ENCODE measurements at places on chromosomes 5 and 9. TPM values are rescaled to one million over a fixed set of nuclear protein-coding genes. Genes with fewer than 3 reads are reported as not detected.

- DNase-seq: peak; percentile 37
Observed at GRCh38 chr5:8831854-8832253, 714.0 kb downstream of the SEMA5A start.

DNA sequence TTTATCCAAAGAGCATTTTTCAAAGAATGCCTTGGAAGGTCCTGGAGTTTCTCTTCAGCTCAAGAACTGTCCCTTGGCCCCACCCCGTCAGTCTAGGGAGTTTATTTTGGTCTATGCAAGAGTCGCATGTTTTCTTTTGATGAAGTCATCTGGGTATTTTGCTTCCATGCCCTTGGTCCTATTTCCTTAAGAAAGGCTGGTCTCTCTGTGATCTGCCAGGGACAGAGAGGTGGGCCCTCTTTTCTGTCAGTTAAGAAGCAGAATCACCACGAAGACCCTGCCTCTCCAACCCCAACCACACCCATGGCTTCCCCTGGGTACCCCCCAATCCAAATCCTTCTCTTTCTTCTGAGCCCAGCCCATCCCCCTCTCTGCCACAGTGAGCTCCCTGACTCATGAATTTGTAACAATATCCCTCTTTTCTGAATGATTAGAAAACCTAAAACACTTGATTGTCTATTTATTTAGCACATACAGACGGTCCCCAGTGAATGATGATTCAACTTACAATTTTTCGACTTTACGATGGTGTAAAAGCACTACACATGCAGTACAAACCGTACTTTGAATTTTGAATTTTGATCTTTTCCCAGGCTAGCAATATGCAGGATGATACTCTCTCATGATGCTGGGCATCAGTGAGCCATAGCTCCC lies 163.5 kb upstream of the ADRA1B start:
- DNase-seq: peak; percentile 60

DNA sequence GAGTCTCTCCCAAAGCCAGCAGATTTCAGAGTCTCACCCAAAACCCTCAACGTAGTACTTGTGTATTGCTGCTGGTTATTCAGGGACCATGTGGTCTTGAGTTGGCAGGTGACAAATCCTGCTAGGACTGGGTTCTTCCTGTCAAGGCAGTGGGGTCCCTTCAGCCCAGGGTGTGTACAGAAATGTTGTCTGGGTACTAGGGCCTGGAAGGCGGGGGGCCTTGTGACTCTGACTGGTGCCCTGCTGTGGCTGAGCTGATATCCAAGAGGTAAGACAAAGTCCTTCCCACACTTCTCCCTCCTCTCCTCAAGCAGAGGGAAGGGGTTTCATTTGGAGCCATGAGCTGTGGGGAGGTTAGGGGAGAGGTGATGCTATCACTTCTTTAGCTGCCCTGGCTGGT lies 58.8 kb downstream of the GABRA6 start:
- no peak for DNase-seq

Gene CTXN3
- not detected for total RNA-seq

Gene CCT5
- 168 TPM for total RNA-seq

GRCh38 chr5:76594107-76594506 lies 29.1 kb downstream of the F2RL2 start:
- no peak for DNase-seq

- peak; percentile 35 for DNase-seq
Observed at GRCh38 chr5:107878661-107879060, 207.9 kb upstream of the EFNA5 start.

DNA sequence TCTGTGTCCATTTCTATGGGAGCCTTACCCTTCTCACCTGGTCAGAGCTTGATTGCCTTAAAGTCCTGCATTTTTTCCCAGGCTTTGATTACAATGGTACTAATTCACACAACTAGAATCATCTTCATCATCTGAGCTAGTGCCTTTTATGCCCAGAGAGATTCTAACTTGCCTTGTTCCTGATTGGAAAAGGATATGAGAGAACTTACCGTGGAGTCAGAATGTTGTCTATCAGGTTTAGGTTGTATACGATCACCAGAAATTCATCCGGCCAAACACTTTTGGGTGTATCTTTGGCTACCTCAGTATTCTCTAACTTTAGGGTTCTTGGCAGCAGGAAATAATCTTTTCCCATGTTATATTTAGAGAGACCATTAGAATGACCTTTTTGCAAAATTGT lies 71.7 kb downstream of the AOPEP start:
- no peak for DNase-seq

Gene NDOR1
- 8.6 TPM for total RNA-seq

Gene C5orf58
- total RNA-seq: not detected

Gene OR2S2
- not detected for total RNA-seq

Gene RMI1
- 17.0 TPM for total RNA-seq

Gene IFNA2
- not detected for total RNA-seq

DNA sequence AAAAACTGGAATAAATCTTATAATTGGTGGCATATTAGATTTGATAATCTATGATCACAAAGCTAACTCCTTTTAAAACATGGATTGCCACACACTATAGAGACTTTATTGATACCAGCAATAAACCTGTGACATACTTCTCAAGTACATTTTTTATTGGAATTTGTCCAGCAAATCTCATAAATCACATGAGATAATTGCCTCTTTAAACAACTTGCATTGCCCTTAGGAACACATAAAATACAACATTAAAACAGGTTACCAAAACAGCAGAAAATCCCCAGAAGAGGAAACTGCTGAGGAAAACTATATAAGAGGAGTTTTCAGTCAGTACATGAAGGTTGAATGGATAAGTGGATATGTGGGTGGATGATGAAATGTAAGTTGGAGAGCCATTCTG lies 124.6 kb downstream of the SNCAIP start:
- no peak for DNase-seq

DNA sequence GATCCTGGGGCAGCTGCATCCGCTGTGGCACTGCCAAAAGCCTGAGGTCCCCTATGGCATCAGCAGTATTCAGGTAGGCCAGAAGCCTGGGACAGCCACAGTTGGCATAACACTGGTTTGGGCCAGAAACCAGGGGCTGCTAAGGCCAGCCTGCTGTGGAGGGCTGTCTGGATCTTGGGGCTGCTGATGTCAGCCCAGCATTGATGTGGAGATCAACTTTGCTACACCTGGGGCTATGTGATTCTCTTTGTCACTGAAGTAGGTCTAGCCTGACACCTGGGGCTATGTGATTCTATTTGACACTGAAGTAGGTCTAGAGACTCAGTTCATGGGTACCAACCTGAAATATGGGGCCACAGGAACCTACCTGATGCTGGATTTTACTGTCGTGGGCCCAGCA lies 411.5 kb downstream of the RASEF start:
- DNase-seq: no peak

DNA sequence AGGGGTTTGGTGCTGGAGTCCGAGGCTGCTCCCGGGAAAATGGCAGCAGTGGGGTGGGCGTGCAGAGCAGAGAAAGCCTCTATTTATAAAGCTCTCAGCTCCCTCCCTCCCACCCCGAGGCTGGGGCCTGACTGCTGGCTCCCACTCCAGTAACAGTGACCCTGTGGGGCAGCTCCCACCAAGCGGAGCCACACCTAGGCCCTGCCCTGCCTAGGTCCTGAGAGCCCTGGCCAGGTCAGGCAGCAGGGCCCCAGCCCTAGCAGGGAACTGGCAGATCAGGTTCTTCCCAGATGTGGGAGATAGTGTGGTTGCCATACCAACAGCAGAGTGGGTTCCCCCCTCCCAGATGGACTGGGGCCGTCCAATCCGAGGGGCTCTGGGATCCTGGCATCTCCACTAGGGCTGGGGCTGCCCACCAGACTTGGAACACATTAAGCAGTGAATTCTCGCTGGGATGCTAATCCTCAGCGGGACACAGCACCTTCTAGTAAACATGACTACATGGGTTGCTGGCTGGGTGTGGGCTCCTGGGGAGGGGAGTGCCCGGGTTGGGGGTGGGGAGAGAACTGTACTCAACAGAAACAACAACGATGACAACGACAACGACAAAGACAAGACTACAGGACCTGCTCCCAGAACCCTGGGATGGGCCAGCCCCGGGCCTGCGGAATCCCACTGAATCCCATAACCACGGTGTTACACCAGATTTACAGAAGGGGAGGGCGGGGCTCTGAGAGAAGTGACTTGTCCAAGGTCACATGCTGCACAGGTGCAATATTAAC lies 1.5 kb downstream of the SH3GLB2 start:
- DNase-seq: peak; percentile 38

Gene CMYA5
- total RNA-seq: 1.7 TPM

DNA sequence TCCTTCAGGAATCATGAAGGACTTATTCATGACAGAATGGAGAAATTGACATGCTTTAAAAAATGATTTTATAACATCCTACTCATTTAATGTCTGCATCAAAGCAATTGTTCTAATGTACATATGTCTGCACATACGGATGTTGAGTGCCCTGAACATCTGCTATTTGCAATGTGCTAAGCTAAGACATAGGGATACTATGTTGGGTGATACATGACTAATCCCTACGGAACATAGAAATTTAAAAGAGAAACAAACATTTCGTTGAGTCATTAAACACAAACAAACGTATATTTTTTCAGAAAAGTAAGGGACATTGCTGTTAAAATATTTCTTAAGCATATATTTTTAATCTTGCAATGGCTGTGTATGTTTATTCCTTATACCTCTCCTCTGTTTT lies 686.5 kb upstream of the ADAMTS16 start:
- DNase-seq: no peak

Gene UNC5A
- total RNA-seq: not detected

DNA sequence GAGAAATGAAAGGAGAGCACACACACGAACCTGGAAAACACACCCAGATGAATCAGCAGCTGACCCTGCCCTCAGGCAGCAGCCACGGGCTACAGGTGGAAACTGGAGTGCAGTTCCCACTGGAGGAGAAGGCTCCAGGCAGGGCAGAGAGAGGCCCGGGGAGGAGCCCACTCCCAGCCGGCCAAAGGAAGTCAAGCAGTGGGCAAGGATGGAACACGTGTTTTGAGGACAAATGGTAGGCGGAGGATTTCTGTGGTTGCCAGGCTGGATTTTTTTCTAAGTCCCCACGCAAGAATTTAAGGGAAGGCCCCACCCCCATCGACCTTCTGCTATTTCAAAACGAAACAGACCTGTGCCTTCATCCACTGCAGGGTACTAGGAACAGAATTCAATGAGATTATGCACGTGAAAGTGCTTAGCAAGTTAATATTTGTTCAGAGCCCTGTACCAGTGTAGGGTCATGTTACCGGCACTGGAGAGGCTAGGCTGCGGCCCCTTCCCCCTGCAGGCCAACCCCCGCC lies 6.8 kb downstream of the EPB41L4B start:
- DNase-seq: no peak

DNA sequence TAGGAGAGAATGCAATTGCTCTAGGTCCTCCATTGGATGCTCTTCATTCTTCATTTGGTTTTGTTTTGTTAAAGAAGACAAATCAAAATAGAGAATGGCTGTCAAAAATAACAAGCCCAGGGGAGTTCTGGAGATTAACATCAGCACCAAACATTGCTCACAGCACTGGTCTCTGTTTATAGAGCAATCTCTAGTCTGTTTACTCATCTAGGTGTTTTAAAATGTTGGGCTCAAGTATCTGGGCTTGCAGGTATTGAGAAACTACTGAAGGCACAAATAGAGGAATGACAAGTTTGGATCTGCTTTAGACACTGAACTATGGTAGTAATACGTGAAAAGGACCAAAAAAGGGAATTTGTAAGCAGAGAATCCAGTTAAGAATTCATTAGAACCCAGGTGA lies 77.0 kb upstream of the TMC1 start:
- DNase-seq: no peak

GRCh38 chr5:142900927-142901326 lies 130.8 kb downstream of the ARHGAP26 start:
- peak; percentile 75 for DNase-seq

Gene FRRS1L
- 0.18 TPM for total RNA-seq

- DNase-seq: no peak
Observed at GRCh38 chr5:109655841-109656240, 33.9 kb upstream of the MAN2A1 start.

GRCh38 chr5:124463851-124464250 lies 282.6 kb downstream of the ZNF608 start:
- no peak for DNase-seq

Gene CNTFR
- total RNA-seq: not detected

GRCh38 chr5:151002250-151002649 lies 18.1 kb upstream of the GPX3 start:
- DNase-seq: peak; percentile 76

Gene SLC27A6
- not detected for total RNA-seq

DNA sequence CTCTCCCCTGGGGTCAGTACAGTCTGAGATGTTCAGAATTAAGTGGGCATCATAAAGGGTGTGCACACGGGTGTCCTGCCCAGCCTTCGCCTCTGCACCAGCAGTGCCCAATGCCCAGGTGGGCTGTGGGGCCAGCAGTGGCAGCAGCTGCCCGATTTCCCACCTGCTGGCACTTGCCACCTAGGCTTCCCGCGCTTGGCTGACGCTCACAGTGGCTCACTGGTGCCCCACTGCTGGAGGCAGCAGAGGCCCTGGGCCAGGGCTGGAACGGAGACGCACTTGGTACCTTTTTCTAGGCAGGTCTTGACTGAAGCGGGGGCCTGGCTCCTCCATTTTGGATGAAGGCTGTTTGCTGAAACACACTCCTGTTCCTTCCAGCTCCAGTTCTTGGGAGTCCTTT lies 17.0 kb downstream of the MRNIP start:
- DNase-seq: peak; percentile 20

Gene ALDOB
- total RNA-seq: not detected

Gene GFPT2
- total RNA-seq: 54.4 TPM

GRCh38 chr9:3856592-3856991 lies 330.8 kb upstream of the RFX3 start:
- peak; percentile 40 for DNase-seq

DNA sequence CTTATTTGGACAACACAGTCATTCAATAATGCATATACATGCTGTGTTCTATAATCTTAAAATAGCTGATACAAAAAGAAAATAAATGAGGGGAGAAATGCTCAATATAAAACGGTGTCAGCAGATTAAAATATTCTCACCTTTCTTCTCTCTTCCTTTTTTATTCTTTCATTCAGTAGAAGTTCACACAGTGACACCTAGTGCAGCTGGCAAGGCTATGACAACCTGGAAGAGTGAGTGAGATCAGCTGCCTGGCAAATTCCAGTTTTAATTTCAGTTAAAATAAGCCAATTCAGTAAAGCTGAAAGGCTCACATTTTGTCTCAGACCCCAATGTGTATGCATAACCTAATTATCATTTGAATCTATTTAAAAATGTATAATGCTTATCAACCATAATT lies 150.3 kb downstream of the RASEF start:
- DNase-seq: no peak

Gene RNF208
- total RNA-seq: 0.45 TPM

DNA sequence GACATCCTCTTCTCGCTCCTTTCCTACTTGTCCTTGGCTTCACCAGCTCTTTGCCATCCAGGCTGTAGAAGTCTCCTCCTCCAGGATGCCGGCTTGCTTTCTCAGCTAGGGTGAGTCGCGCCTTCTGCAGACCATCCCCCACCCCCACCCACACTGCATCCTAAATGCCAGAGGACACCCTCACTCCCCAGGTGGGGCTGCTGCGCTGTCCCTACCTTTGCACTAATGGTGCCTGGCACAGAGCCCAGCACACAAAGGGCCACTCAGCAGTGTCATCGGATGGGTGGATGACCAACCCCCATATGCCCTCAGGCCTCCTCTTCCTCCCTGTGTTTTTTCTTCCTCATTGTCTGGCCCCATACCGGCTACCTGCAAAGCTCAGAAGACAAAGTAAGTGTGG lies 14.8 kb downstream of the IL9 start:
- DNase-seq: no peak

Gene LCN6
- total RNA-seq: not detected

Data from fibroblast of the aortic adventitia (primary cell).